ENCODE measurements at places on chromosomes 3 and 15. TPM values are rescaled to one million over a fixed set of nuclear protein-coding genes. Genes with fewer than 3 reads are reported as not detected.
A peak's percentile ranks its signal among the peaks of the same experiment; 100 is the strongest.

DNA sequence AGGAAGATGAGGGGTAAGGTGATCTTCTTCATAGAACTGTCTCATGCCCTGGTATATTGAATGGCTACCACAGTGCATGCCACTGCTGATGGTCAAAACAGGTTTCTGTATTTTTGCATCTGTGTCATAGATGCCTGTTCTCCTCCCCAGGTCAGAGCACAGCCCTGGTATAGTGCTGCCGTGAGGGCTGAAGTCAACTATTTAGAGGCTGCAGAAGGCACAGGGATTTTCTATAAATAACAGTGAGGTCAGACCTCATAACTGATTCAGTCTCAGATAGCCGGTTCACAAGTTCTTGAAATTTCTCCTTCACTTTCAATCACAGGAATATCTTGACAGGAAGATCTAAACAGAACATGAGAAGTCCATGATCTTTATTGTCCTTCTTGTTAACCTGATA, 99.2 kb upstream of the NUDT16 start:
- no peak for DNase-seq

Gene CRYGS
- total RNA-seq, result 0.55 TPM

- DNase-seq, result no peak
Measured at GRCh38 chr3:3902161-3902560, 102.9 kb downstream of the LRRN1 start.

Gene ANKUB1
- total RNA-seq, result not detected

Gene HYAL1
- total RNA-seq, result 70.0 TPM

GRCh38 chr3:120025520-120025919, 68.7 kb downstream of the GSK3B start:
- DNase-seq, result no peak

DNA sequence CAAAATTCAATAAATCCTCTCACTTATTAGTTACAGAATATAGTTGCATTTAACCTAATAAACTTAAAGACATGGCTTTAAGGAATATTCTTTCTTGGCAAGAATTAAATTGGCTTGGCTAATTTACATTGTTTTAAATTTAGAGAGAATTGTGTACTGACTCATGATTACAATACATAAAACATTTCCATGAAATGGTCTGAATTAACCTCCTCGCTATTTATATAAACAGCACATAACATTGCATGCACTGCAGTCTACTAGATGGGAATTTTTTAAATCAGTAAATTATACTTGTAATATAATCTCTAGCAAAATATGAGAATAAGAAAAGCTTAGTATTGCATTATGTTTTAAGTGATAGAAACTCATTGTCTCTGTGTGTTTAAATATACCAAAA, 268.9 kb downstream of the SHOX2 start:
- DNase-seq, result no peak

- no peak for DNase-seq
Measured at GRCh38 chr15:44616974-44617373, 46.5 kb downstream of the SPG11 start.

GRCh38 chr3:13535905-13536304, 13.0 kb upstream of the FBLN2 start:
- no peak for DNase-seq

Gene BOC
- total RNA-seq, result 5.5 TPM

Gene LRRC28
- 24.4 TPM for total RNA-seq

DNA sequence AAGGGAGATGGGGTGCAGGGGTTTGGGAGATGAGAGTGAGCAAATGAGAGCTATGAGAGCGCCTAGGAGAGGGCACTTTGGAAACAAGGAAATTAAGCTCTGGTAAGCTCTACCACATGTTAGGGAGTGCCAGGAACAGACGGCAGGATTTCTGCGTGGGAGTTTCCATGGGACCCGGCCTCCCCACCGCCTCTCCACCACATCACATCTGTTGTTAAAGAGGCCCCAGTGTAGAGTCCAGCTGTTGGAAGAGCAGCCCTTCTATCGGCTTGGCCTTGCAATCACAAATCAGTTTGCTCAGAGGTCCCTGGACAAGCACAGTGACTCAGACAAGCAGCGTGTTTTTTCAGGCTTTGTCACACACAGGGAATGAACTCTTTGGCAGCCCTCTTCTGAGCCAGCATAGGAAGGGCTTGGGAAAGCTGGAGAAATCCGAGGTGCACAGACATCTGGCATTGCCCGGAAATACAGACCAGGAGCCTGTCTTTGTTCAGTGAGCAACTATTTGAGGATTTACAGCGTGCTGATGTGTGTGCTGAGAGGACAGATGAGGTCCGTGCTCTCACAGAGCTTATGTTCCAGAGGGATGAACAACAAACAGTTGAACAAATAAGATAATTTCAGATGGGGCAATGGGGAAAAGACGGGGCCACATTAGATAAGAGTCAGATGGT, 370.6 kb upstream of the PROK2 start:
- DNase-seq, result peak; percentile 54

Gene CAMK1
- 11.7 TPM for total RNA-seq

Gene RETNLB
- not detected for total RNA-seq

GRCh38 chr3:53777468-53777867, 68.8 kb downstream of the CHDH start:
- no peak for DNase-seq

Gene LSG1
- total RNA-seq, result 21.4 TPM

Gene CNTN3
- 5.2 TPM for total RNA-seq

Gene RLBP1
- total RNA-seq, result not detected

Gene MAP1A
- total RNA-seq, result 13.0 TPM

Gene MYZAP
- total RNA-seq, result 930 TPM

DNA sequence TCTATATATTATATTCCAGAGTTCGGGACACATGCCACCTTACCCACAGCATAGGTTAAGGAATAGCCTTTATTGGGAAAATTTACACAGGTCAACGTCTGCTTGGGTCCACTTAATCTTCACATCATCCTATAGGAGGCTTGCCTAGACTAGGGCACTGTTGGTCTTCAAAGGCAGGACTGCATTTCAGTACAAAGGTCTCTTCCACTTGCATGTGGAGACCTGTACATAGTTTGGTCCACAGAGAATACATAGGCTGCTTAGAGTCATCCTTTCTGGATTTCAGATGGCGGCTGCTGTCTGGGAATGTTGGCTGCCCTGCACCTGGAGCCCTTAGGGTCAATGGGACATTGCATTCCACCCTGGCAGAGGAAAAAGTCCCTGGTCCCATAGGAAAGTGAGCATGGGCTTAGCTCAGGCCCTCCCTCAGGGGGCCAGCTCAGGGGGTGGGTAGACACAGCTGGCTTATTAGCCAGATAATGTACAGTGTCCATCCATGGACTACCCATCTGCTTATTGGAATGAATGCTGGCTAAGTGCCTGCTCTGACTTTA, 75.3 kb upstream of the TGFBR2 start:
- no peak for DNase-seq

Gene CCR8
- total RNA-seq, result not detected

- DNase-seq, result no peak
Measured at GRCh38 chr3:13579063-13579462, 30.1 kb downstream of the FBLN2 start.
